ENCODE measurements at places on chromosomes 1 and 21. TPM values are rescaled to one million over a fixed set of nuclear protein-coding genes. Genes with fewer than 3 reads are reported as not detected.

- no peak overlapping the region for H3K4me3 ChIP-seq
- H3K36me3 ChIP-seq: no peaks in the 10 kb centered on the region
- H3K4me1 ChIP-seq: no peaks in the 10 kb centered on the region
- no peaks in the 10 kb centered on the region for H3K27me3 ChIP-seq
- no peak for DNase-seq
- H3K27ac ChIP-seq: no peak overlapping the region
Measured at GRCh38 chr1:22096036-22096435, 43.5 kb downstream of the CDC42 start.

- H3K27me3 ChIP-seq: no peaks in the 10 kb centered on the region
- H3K4me1 ChIP-seq: peaks cover 5% of the 10 kb centered on the region
- no peaks in the 10 kb centered on the region for H3K36me3 ChIP-seq
Measured at GRCh38 chr1:27634177-27634984, 604 bp downstream of the FGR start.

TRIM17 gene
- total RNA-seq: 33.6 TPM

TRIM67 gene
- 0.19 TPM for total RNA-seq

DNA sequence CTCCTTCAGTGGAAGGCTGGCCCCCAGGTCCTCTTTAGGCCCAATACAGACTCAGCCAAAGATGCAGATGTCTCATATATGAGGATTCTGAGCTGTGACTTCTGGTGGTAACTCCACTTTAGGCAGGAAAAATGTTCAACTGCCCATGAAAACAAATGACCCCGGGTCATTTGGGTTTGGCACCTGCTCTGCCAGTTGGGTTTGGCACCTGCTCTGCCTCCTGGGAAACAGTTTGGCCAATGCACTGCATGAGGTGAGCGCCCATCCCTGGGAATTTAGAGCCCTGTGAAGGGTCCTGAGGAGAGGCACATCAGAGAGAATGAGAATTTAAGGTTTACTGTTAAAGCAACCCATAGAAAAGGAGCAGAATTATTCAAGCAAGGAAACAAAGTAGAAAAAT, 45.3 kb downstream of the B3GALT5 start:
- H3K4me3 ChIP-seq: no peak overlapping the region
- H3K27me3 ChIP-seq: no peaks in the 10 kb centered on the region
- no peaks in the 10 kb centered on the region for H3K4me1 ChIP-seq
- H3K36me3 ChIP-seq: no peaks in the 10 kb centered on the region
- no peak for DNase-seq

CDCA8 gene
- 21.0 TPM for total RNA-seq

CALML6 gene
- 1.2 TPM for total RNA-seq

DCST2 gene
- 14.4 TPM for total RNA-seq

VANGL1 gene
- total RNA-seq: 8.6 TPM

- no peak overlapping the region for H3K27ac ChIP-seq
- no peak overlapping the region for H3K4me3 ChIP-seq
- no peaks in the 10 kb centered on the region for H3K4me1 ChIP-seq
- H3K36me3 ChIP-seq: no peaks in the 10 kb centered on the region
Measured at GRCh38 chr1:107538502-107538901, 397.7 kb downstream of the NTNG1 start.

GRCh38 chr1:226424221-226425003, 16.5 kb upstream of the PARP1 start:
- no peak for DNase-seq
- H3K4me1 ChIP-seq: no peaks in the 10 kb centered on the region
- H3K27me3 ChIP-seq: no peaks in the 10 kb centered on the region

DNA sequence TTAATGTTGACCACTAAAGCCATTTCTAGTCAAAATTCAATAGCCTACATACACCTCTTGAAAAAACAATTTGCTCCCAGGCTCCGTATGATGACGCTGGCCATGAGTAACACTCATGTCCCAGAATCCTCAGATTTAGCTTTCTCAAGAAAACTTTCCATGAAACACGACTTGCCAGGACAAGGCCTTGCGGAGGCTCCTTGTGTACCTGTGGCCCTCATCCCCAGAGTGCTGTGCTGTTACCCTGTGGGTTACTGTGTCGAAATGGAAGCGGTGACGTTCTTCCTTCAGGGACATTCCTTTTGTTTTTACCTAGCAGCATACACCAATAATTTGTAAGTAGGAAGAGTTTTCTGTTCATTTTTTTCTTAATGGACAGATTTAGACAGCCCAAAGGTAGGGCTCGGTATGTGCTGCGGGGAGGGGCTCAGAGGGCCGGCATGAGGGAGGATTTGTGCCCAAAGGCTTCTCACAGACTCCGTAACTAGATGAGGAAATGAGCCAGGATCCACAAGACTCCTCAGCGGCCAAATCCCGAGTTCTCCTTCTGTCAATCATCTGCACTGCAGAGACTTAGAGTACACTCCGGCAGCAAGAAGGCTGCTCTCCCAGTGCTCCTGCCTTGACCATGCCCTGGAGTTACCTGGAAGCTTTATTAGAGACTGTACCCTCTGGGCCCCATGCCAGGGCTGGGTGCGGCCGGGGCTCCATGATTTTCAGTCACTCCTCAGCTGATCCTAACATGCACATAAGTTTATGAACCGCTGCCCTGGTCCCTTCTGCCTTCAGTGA, 17.8 kb downstream of the GNG12 start:
- no peak overlapping the region for H3K27ac ChIP-seq
- no peak overlapping the region for H3K4me3 ChIP-seq
- DNase-seq: no peak
- H3K27me3 ChIP-seq: no peaks in the 10 kb centered on the region

HAX1 gene
- total RNA-seq: 98.9 TPM

DNA sequence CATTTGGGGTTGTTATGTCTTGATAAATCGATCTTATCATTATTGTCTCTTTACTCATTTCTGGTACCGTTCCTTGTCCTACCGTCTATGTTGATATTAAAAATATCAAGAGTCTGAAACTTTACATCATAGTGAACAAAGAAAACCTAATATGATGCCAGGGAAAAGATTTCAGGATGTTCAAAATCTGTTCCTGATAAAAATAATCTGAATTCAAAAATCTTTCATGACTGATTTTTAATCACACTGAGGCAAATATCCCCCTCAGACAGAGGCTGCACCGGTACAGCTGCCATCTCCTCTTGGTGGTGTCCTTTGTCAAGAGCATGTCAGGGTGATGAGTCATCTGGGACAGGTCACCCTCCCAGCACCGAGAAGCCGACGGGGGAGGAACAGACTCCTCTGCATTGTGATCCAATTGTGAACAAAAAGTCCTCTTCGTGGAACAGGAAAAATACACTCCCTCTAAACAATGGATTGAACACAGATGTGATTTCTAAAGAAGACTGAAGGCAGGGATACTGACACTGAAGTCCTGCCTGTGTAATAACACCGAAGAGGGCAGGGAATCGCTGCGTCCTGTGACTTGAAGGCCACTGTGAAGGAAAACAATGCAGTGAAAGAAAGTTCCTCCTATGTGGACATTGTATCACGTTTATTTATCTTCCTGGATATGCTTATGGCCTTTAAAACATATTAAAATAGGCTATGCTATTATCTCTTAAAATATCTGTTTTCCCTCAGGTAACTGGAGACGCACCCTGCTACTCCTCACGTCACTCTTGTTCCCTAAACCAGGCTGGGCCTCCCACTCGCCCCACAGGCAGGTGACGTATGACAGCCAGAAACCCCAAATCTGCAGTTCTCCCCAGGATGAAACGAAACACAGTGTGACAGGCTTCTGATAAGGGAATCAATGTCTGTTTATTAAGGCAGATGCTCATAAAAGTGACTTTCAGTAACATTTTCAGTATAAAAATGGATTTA, 4.3 kb upstream of the SPATC1L start:
- H3K4me3 ChIP-seq: no peak overlapping the region
- no peaks in the 10 kb centered on the region for H3K36me3 ChIP-seq
- peak; percentile 81 for DNase-seq
- H3K4me1 ChIP-seq: peaks cover 37% of the 10 kb centered on the region

GRCh38 chr1:5910276-5910620, 82.0 kb downstream of the NPHP4 start:
- H3K4me3 ChIP-seq: no peak overlapping the region
- H3K4me1 ChIP-seq: no peaks in the 10 kb centered on the region
- no peak overlapping the region for H3K27ac ChIP-seq
- no peak for DNase-seq
- no peaks in the 10 kb centered on the region for H3K36me3 ChIP-seq
- no peaks in the 10 kb centered on the region for H3K27me3 ChIP-seq

DNA sequence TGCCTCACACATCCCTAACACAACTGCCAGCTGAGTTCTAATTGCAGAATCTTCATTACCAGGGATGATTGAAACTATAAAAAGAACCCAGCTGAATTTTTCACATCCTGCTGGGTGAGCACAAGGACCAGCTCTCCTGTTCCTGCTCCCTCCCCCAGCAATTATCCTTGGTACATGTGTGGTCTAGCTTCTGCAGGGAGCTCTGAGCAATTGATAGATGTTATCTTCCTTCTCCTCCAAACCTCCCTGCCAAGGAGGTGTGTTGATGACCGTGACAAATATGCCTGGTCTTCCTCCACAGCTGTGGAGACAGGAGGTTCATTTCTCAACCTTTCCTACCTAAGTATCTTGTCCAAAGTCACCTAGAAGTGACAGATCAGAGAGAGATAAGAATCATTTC, 65.3 kb upstream of the MAN1A2 start:
- H3K36me3 ChIP-seq: no peaks in the 10 kb centered on the region
- no peak for DNase-seq
- no peaks in the 10 kb centered on the region for H3K4me1 ChIP-seq
- H3K27me3 ChIP-seq: no peaks in the 10 kb centered on the region

CAPN8 gene
- 3.2 TPM for total RNA-seq

DNA sequence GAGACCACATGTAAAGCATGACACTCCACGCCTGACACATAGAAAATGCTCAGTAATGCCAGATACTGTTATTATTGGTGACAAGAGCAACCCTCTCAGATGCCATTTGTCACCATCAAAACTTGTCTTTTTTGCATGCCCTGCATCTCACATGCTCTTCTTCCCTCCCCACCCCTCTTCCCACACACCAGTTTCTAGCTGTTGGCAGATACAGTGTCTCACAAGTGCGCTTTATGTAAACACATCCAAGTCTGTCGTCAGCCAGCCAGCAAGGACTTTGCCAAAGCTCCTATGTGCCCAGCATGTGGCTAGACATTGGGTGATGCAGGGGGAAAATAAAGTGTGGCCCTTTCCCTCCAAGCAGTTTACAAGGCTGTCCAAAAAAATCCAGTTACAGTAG, 44.9 kb upstream of the EPHA8 start:
- no peaks in the 10 kb centered on the region for H3K4me1 ChIP-seq
- DNase-seq: no peak
- H3K4me3 ChIP-seq: no peak overlapping the region
- H3K36me3 ChIP-seq: no peaks in the 10 kb centered on the region
- H3K27ac ChIP-seq: no peak overlapping the region
- H3K27me3 ChIP-seq: no peaks in the 10 kb centered on the region

DNA sequence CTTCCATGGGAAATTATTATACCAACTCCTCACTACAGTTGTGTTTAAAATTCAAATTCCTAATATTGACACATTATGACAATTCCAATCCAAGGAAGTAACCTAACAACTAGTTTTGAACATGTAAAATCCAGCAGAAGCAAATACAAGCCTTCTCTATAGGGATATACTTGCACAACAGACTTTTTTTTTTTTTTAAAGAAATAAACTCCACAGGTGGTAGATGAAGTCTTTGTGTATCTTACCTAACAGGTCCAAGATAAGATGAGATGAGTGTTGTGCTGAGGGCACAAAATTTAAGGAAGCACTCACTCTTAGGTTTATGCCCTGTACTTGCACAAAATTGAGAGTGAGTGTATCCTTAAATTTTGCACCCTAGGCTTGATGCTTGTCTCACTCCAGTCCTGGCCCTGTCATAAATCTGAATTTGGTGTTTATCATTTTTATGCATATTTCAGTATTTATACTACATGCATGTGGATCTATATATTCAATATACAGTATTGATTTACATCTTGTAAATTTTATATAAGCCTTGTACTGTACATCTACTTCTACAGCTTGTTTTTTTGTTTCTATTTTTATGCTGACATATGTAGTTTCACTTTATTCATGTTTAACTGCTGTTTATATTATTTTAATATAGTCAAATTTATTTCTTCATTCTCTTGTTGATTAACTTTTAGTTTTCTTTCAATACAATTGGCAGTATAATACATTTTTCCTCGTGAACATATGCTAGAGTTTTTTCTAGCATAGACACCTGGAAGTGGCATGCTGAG, 60.6 kb upstream of the RGL1 start:
- no peak overlapping the region for H3K27ac ChIP-seq
- no peak for DNase-seq
- no peak overlapping the region for H3K4me3 ChIP-seq
- H3K4me1 ChIP-seq: no peaks in the 10 kb centered on the region
- no peaks in the 10 kb centered on the region for H3K27me3 ChIP-seq

- no peaks in the 10 kb centered on the region for H3K36me3 ChIP-seq
- H3K27ac ChIP-seq: no peak overlapping the region
- no peak for DNase-seq
- H3K4me1 ChIP-seq: no peaks in the 10 kb centered on the region
- H3K4me3 ChIP-seq: no peak overlapping the region
Measured at GRCh38 chr1:95641386-95641785, 407.4 kb downstream of the RWDD3 start.

DNA sequence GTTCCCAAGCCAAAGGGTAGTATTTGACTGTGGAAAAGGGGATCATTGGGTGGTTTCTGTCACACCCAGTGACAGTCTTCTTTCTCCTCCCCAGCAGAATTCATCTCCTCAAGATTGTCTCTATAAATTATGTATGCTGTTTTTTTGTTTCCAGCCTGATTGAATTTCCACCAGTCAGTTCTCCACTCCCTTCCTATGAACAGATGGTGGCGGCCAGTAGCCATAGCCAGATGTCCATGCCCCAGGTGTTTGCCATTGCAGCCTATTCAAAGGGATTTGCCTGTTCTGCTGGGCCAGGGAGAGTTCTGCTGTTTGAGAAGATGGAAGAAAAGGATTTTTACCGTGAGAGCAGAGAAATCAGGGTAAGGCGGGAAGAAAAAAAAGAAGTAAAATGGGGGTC, 12.9 kb downstream of the CFAP57 start:
- no peak for DNase-seq
- H3K4me3 ChIP-seq: no peak overlapping the region
- H3K4me1 ChIP-seq: no peaks in the 10 kb centered on the region

LAMC2 gene
- total RNA-seq: 1.9 TPM
